NCI-H1436 treated with DMSO at 0.1 percent for 48 hours (cell line): ENCODE measurements at places on chromosomes 16 and 17.

- no peak for DNase-seq
Measured at GRCh38 chr17:71948703-71949422, 172.0 kb upstream of the SOX9 start.

DNA sequence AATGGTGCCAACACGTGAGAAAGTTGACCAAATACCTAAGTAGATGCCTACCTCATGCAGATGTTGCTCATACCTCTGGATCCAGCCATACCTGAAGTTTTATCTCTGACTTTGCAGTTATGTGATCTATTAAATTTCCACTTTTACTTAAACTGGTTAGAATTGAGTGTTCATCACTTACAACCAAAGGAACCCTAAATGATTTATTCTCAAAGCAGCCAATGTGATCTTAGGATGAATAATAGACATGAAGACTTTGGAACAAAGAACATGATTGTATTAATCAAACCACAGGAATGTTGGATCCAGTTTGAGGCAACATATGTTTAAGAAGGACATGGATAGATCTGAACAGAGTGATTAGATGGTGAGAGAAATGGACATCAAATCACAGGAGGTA lies 68.7 kb downstream of the IRX6 start:
- DNase-seq, result no peak

- DNase-seq, result no peak
Measured at GRCh38 chr16:57000271-57001025, 11.1 kb downstream of the NLRC5 start.

GRCh38 chr16:24851700-24852099 lies 5.9 kb downstream of the SLC5A11 start:
- DNase-seq, result no peak

DNA sequence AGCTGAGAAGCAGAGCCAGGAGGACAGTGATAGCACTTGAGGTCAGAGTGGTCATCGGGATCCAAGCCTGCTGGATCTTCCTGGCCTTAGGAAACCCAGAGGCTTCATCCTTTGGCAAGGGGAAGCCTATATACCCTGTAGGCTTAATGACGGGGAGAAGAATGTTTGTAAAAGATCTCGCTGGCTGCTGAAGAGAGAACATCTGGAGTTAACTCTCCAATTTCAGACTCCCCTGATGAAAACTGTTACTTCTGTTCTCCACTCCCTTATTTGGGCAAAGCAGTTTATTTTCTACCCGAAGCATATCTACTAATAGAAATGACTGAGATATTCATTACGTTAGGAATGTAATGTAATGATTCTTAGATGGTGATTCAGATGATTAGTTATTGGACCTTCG lies 487.0 kb downstream of the CDH13 start:
- DNase-seq, result no peak

GRCh38 chr16:1506494-1507213 lies 13.5 kb downstream of the TELO2 start:
- no peak for DNase-seq

DNA sequence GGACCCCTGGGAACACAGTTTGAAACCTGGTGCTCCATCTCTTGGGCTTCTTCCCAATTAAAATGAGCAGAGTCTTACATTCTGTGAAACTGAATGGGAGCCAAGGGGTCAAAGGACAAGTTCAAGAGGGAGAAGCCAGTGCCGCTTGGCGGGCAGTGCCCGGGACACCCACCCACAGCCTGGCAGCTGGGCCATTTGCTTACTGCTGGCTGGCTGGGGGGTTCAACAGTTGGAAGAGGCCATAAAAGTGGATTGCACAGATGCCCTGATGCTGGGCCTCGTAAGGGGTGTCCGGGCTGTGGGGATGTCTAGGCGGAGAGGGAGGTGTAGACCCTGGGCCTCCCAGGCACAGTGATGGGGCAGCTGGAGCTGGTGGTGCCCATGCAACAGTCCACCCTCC lies 52.1 kb downstream of the CMIP start:
- no peak for DNase-seq

DNA sequence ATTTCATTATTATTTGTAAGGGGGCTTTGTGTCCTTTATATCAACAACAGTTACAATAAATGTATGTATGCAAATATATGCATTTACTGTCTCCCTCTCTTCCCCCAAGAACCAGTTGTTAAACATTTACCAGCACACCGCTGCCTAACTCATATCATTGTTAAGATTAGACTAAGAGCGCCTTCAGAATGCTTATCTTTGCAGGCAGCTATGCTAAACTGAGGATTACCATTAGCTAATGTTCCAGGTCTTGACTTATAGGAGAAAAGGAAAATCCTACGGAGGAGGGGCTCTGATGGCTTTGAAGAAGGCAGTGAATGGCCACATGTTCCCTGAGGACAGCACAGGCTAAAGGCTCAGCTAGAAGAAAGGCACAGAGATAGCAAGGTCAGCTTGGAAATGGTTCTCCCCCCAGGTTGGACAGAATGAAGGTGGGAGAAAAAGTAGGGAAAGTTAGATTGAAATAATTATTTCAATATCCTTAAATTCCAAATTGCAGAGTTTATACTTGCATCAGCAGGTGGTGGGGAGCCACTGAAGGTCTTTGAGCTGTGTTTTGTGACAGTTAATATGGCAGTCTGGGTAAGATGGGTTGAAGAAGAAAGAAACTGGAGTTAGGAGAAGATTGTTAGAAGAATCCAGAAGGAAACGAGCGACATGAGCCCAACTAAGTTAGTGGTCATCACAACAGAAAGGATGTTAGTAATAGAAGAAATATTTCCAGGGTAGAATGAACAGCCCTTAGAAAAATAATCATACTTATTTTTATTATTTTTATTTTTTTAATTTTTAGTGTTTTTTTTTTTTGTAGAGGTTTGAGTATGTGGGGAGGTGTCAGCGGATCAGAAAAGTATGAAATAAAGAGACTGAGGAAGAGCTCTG lies 87.0 kb upstream of the MAF start:
- no peak for DNase-seq
